Activated naive CD4-positive, alpha-beta T cell (primary cell): ENCODE measurements at places on chromosomes 5 and 9.

DNA sequence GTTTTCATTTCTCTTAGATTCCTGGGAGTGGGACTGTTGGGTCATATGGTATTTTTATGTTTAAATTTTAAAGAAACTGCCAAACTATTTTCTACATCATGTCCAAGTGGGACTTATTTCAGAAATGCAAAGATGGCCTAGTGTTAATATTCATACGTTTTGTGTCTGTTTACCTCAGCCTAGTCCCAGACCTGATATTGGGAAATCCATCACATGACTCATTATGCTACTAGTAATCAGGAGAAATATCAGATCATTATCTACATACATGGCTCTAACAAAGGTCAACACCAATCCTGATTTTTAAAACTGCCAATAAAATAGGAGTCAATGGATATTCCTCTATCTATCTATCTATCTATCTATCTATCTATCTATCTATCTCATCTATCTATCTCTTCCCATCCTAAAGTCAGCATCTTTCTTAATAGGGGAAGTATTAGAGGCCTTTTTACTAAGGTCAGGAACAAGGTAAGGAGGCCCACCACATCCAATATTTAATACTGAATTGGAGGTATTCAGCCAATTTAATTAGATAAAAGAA is 4.7 kb downstream of the RASGEF1C start:
- no peak for DNase-seq

- no peak for DNase-seq
Observed at GRCh38 chr9:93669116-93669957, 93.0 kb downstream of the PHF2 start.

GRCh38 chr5:32274548-32275395 is 38.0 kb downstream of the MTMR12 start:
- DNase-seq: no peak

DNA sequence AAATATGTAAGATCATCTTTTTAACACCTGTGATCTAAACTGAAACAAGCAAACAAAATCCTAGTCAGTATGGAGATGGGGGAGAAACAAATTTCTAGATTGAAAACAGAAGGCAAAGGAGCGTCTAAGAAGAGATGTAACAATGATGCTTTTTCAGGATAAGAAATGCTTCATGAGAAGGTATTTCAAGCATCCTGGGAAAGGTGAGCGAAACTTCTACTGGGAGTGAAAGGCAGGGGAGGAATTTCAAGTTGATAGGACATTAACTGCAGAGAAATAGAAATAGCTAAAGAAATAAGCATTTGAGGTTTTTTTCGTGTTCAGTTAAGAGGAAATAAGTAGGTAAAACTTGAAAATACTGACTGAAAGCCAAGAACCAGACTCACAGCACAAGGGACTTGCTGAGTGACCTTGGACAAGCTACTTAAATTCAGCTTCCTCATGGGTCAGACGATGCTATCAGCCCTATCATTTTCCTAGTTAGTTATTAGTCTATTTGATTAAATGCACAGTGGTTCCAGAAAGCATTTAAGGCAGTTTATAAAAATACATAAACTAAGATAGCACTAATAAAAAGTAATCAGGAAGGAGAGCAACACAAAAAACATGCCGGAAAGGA is 406.3 kb downstream of the PDE4D start:
- no peak for DNase-seq

- no peak for DNase-seq
Observed at GRCh38 chr5:152514827-152515397, 109.8 kb upstream of the NMUR2 start.

DNA sequence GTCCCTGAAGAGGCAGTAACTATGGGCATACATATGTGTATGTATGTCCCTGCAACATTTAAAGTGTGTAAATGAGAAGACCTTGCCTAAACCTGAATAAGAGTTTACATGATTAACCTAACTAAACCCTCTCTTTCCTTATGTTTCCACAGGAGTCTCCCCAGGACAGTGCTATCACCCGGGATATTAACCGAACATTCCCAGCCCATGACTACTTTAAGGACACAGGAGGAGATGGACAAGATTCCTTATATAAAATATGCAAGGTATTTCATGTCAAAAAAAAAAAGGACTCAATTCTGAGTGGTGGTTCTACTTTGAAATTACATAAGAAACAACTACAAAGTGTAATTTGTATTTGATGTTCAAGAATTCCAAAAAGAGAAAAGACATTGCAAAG is 31.7 kb downstream of the GPR21 start:
- no peak for DNase-seq

- no peak for DNase-seq
Observed at GRCh38 chr9:122975196-122975595, 34.4 kb downstream of the RABGAP1 start.

- DNase-seq: no peak
Observed at GRCh38 chr9:19583890-19584289, 175.1 kb downstream of the ACER2 start.

DNA sequence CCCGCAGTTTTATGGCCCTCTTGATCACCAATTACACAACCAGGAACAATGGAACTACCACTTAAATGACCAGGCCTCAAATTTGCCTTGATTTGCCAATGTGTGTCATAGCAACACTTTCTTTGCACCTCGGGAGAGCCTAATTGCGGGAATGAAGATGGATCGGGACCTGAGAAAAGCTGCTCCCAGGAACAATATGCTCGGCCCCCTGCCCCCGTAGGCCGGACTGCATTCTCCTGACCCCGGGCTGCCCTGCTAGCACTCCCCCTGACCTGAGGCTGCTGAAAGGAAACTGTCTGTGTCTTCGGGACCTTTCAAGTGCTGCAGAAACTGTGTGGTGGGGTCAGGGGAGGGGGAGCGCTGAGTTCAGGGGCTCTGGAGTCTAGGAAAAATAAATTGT is 294.3 kb upstream of the IRX1 start:
- no peak for DNase-seq

DNA sequence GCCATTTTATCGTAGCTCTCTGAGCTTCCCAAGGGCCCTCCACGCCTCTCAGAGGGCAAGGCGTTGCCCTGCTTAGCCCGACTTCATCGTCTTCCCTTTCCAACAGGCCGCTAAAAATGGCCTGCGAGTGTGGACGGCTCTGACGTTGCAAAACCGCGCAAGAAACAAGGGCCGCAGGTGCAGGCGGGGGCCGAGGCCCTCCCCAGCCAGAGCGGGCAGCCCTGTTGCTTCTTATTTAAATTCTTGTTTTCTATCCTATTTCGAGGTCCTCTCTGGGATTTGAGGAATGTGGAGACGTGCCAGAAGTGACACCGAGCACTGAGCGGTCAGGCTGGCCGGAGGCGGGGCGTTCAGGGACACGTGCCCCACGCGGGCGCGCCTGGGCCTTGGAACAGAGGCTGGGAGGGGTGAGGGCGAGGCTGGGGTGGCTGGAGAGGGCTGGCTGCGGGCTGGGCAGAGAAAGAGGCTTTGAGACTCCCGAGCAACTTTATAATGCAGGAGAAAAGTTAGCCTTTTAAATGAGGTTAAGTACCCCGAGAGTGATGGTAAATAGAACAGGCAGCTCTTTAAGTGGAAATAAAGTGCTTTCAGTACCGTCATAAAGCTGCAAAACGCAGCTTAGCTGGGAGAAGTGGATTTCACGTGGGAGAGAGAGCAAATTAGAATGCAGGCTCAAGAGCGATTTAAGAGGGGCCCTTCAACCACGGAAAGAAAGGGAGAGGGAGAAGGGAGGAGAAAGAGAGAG is 243.6 kb downstream of the AUH start:
- no peak for DNase-seq

DNA sequence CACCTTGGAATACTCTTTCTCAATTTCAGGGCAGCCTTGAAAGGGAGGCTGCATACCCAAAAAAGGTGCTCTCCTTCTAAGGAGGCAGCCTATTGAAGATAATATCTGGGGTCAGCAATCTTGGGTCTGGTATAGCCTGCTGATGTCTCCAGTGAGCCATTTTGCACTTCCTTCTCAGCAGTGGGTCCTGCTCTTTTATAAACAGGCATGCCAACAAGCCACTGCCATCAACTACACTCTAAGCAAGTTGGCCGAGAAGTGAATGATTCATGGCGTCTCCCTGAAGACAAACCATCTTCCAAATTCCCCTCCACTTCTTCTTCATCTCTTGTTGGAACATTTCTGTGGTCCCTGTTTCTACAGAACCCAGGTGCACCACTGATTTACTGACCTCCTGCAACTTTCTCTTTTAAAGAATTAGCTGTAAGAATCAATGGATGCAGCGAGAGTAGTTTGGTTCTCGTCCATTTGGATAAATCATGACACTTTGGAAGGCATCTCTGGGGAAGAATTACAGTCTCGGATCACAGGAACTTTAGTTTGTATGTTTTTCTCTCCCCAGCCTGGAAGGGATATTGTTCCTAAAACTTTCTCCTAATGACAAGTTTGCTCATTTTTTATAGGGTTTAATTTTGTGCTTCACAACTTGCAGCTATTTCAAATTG is 108.3 kb downstream of the INSYN2B start:
- DNase-seq: no peak

DNA sequence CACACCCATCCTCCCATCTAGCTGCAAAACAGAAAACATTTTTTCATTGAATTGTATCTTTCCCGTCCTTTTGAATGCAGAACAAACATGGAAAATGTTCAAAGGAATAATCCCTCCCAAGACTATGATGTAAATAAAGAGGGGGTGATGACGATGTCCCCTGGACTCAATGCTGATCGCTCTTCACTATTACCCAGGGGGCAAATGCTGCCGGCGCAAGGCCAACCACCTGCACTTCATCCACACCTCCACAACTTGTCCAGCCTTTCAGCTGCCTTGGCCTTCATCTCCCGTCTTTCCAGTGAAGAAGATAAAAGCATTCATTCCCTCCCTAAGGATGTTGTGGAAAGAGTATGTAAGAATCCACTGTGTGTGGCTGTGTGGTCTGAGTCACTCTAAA is 240.3 kb downstream of the AGTPBP1 start:
- no peak for DNase-seq

DNA sequence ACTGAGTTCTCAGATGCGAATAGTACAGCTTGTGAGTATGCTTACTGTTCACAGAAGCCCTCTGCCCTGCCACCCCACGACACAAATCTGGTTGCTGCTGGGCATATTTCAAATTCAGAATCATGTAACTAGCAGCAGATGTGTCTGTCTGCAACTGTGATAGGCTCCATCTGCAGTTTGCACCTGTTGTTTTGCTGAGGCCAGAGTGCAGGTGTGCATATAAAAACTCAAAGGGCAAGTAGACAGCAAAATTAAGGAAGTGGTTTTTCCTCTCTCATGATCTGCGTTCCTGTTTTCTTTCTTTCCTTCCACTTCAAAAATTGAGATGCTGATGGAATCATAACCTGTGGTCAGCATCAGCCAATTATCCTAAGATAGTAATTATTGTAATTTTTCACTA is 1000.5 kb downstream of the PTPRD start:
- DNase-seq: no peak

DNA sequence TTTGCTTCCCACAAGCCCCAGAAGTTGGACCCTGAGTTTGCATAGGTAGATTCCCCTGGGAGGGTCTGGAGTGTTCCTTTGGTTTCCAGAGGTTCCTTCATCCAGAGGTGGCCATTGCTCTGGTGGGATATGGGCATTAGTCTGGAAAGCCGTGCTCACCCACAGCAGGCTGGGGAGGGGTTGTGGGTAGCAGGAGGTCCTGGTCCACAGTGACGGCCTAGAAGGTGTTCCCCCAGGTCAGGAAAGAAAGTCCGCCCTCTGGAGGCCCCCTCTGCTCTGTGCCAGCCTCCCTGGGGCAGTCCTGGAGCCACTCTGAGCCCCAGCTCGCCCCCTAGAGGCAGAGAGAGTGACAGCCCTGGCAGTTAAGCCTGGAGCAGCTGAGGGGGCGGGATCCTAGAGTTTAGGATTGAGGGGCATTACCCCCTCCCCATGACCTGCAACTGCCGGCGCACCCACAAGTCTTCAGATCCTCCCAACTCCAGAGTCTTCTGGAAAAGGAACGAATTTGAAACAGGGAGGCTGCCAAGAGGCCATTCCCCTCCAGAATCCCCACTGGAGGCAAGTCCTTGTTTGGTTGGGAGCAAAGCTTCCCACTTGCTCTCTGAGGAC is 36.8 kb downstream of the NDST1 start:
- peak; percentile 19 for DNase-seq

DNA sequence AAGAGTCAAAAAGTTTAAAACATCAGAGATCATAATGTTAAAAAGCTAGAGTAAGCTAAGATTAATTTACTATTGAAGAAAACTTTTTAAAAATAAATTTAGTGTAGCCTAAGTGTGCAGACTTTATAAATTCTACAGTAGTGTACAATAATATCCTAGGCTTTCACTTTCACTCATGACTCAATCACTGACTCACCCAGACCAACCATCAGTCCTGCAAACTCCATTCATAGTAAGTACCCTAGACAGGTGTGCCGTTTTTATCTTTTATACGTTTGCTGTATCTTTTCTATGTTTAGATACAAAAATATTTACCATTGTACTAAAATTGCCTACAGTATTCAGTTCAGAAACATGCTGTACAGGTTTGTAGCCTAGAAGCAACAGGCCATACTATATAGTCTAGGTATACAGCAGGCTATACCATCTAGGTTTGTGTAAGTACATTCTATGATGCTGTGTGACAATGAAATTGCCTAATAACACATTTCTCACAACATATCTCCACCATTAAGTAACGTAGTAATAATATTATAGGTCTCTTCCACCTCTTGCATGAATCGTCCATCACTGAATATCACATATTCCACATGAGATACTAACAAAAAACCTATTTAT is 59.2 kb downstream of the MEGF9 start:
- no peak for DNase-seq

DNA sequence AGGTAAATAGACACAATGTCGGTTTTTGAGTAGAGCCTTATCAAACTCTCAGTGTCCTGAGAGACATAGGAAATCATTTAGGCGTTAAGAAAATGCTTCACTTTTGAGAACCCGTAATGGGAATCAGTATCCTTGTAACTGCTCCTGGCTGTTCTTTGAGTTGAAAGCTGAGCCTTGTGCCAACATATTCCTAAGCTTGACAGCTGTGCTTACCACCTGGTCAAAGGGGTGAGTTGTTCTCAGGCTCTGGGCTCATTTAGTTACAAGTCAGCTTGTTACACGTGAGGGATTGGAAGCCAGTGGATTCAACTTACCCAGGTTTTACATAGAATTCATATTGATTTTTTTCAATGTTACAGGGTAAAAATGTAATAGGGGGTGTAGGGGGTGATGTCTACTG is 145.9 kb downstream of the GABRB2 start:
- DNase-seq: no peak

GRCh38 chr9:99925541-99925940 is 19.1 kb downstream of the STX17 start:
- DNase-seq: no peak

- no peak for DNase-seq
Observed at GRCh38 chr9:123164285-123164684, 104.1 kb downstream of the STRBP start.
